ENCODE measurements at places on chromosomes 6 and 20.

- DNase-seq = no peak
Measured at GRCh38 chr6:104689551-104690205, 170.0 kb downstream of the HACE1 start.

DNA sequence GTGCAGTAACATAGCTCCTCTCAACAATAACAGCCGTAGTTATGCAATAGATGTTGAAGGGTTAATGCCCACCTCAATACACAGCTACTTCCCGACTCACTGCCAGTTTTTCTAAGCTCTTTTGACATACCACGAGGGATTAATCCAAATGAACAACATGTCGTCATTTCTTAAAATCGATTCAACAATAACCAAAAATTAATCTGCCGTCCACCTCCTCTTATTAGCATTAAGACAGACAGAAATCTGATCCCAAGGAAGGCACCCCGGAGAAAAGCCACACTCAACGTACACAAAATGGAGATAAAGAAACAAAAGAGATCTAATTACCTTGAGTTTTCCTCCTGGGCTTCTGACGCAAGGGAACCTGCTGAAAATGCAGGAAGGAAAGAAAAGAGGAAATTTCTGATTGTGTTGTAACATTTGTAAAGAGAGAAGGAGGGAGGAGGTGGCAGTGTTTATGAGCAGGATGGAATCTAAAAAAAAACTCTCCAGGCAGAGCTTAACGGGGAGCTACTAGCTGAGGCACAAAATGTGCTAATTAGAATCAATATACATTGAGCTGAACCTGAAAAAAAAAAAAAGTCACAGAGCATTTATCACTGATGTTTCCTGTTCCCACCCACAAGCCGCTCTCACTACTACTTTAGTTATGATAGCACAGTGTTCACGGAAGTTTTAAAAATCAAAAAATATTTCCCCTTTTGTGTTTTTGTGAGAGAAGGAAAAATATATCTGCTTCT lies 109.3 kb downstream of the IPCEF1 start:
- DNase-seq = no peak

- no peak for DNase-seq
Measured at GRCh38 chr6:33953171-33953570, 149.4 kb upstream of the MLN start.

DNA sequence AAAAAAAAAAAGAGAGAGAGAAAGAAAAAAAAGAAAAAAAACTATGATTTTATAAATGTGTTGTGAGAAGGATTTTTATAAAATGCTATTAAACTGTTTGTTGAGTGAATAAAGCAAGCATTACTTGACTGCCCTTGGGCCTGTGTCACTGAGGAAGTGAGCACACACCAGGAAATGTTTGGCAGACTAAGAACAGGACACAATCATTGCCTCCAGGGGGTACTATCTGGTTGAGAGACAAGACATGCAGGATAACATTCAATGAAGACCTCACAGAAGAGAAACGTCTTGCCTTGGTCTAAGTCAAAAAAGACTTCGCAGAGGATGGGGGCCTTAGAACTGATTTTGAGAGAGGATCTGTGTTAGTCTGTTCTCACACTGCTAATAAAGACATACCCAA lies 40.6 kb downstream of the MTFR2 start:
- no peak for DNase-seq

- DNase-seq = no peak
Measured at GRCh38 chr20:35015863-35016193, 60.2 kb downstream of the MYH7B start.

DNA sequence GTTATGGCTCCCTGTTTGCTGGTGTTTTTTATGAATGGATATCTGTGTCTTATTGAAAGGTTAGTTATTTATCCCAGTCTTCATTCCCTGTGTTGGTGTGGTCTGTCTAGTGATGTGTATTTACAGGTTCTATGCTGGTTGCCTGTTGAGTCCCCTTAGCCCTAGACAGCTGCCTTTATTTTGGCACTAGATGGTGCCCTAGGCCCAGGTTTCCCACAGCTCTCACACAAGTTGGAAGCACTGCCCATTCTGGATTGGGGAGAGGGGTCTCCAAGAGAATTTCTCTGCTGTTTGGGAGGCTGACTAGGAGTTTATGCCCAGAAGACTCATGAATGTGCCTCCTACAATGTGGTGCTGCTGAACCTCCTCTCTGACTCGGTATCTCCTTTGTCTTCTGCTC lies 12.4 kb downstream of the GRM1 start:
- DNase-seq = peak; percentile 2
